ENCODE measurements at places on chromosomes 1 and 21. TPM values are rescaled to one million over a fixed set of nuclear protein-coding genes. Genes with fewer than 3 reads are reported as not detected.

The GPR37L1 gene
- 0.12 TPM for total RNA-seq

The SLAMF9 gene
- total RNA-seq: 0.28 TPM

DNA sequence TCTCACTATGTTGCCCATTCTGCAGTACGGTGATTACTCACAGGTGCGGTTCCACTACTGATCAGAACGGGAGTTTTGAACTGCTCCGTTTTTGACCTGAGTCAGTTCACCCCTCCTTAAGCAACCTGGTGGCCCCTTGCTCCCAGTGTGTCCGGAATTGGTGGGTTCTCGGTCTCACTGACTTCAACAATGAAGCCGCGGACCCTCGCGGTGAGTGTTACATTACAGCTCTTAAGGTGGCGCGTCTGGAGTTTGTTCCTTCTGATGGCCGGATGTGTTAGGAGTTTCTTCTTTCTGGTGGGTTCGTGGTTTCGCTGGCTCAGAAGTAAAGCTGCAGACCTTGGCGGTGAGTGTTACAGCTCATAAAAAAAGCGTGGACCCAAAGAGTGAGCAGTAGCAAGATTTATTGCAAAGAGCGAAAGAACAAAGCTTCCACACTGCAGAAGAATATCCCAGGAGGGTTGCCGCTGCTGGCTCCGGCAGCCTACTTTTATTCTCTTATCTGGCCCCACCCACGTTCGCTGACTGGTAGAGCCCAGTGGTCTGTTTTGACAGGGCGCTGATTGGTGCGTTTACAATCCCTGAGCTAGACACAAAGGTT, 17.6 kb upstream of the PARP1 start:
- ATAC-seq: no peak

DNA sequence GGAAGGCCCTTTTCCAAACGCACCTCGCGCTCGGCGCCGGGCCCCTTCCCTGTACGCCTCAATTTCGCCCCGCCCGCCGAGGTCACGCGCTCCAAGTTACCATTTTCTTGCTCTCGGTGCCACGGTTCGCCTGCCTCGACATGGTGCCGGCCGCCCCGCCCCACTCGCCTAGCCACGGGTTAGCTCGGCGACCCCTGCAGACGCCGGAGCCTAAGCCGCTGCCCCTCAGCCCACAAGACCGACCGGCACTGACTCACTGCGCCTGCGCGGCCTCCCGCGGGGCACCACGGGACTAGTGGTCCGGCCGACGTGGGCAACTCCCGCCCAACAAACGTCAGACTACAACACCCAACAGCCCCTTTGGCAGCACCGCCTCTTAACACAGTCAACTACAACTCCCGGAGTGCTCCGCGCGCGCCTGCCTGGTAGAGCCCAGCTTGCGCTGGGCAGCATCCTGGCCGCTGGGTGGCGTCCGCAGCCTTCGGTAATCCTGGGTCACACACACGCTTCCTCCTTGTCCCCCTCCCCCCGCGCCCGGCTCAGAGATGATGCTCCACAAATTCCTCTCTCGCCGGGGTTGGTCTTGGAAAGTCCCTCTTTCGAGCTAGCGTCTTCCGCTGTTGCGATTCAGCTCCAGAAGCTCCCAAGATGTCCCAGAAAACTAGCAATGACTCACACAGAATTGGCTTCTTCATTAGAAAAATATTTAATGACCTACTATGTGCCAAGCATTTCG, at the start of gene TRAPPC3:
TRAPPC3 (minus strand) TSS at position 250 of the 736 bp plus-strand sequence; CDS start at position 142, 108 bp downstream.
- ATAC-seq: peak; percentile 94

DNA sequence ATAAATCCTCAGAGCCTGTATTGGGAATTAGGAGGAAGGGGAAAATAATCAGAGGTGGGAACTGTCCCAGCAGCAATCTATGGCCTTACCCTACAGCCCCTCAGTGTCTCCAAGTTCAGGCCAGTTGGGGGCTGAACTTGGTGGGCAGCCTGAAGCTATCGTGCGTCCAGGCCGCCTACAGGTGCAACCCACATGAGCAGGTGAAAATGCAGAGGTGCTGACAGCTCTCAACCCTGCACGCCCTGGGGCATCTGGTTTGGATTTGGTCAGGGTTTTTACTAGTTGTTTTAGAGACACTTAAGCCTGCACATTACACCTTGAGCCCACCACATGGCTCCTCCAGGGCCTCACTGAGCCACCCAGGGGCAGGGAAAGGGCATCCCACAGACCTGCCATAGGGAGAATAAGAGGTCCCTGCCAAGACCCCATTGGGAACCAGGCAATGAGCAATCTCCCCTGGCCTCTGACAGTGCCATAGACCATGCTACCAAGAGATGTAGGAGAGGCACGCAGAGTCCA, 209.5 kb downstream of the FOXD2 start:
- no peak for ATAC-seq

GRCh38 chr1:36595349-36595748, 112.6 kb upstream of the CSF3R start:
- no peak for ATAC-seq

GRCh38 chr1:192252776-192253175, 64.0 kb upstream of the RGS21 start:
- no peak for ATAC-seq
